ENCODE measurements at places on chromosomes 2 and 18.

DNA sequence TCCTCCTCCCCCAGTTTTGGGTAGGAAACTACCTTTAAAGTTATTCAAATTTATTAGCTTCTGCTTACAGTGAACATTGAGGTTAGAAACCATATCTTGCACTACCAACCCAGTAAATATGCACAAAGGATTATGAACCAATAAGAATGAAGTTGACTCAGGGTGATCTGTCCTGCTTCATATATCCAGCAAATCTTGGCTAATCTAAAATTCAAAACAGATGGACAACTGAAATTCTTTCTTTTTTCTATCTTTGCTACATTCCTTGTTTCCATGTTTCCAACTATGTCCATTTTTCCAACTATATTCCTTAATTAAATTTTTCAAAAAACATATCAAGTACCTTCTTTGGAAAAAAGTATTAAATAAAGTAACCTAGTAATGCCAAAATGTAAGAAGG is 149.3 kb downstream of the FAM124B start:
- DNase-seq, result no peak

GRCh38 chr2:205020673-205021072 is 475.4 kb downstream of the PARD3B start:
- no peak for DNase-seq

DNA sequence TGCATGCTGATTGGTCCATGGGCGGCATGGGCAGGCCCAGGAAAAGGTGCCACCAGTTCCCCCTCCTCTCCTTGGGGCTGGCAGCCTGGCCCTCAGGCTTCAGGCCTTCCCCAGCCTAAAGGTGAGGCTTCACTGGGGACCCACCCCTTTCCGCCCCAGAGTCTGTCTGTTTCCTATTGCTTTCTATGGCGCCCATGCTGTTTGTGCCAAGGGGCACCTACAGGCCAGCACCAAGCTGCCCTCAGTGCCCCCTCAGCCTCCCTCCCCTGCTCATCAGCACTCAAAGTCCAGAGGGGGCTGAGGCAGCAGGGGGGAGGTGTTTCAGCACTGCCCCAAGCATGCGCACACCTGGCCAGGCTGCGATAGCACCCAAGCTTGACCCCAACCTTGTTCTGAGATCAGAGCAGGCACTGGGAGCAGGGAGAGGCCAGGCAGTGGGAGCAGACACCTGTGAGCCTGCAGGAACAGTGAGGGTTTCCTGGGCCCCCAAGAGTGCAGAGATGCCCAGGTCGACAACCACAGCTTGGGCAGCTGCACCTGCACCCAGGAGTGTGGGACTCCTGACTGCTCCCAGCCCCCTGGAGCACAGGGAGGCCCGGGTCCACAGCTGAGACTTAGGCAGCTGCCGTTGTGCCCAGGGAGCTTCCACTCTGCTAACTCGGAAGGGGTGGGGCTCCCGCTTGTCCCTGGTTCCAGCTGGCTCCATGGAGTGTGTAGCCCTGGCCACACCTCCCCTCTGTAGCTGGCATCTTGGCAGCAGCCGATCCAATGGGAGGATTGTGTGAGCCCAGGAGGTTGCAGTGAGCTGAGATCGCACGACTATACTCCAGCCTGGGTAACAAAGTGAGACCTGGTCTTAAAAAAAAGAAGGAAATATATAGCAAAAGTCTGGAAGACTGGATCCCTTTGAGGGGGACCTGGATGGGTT is 69.1 kb downstream of the NCAPH start:
- DNase-seq, result peak; percentile 52

DNA sequence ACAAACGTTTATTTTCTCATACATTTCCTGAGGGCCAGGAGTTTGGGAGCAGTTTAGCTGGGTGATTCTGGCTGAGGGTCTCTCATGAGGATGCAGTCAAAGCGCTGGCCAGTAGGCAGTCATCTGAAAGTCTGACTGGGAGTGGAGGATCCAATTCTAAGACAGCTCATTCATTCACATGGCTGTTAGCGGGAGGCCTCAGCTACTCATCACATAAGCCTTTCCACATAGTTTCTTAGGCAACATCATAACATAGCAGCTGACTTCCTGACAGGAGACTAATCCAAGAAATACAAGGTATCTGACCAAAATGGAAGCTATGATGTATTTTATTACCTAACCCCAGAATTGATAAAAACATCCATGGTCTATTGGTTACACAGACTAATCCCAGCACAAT is 2.9 kb upstream of the MRPL44 start:
- DNase-seq, result no peak

GRCh38 chr18:35377875-35378573 is 887 bp upstream of the ZNF396 start:
- DNase-seq, result no peak

- DNase-seq, result no peak
Measured at GRCh38 chr2:172462373-172462848, 35.0 kb downstream of the ITGA6 start.

DNA sequence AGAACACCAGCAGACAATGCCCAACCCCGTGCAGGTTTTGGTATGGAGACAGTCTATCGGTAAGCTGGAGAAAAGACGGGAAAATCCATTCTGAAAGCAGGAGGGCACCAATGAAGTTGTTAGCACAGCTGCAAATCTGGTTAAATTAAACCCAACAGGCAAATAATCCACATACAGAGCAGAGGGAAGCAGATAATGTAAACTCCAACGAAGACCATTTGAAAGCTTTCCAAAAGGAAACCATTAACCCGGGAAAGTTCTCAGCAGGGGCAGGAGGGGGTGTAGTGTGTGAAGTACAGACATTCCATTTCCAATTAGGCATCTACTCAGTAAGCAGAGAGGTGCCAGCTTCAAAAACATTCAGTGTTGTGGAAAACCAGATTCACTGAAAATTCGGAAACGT is 10.3 kb downstream of the EDAR start:
- DNase-seq, result no peak

GRCh38 chr18:5582849-5583681 is 39.3 kb upstream of the EPB41L3 start:
- DNase-seq, result no peak

DNA sequence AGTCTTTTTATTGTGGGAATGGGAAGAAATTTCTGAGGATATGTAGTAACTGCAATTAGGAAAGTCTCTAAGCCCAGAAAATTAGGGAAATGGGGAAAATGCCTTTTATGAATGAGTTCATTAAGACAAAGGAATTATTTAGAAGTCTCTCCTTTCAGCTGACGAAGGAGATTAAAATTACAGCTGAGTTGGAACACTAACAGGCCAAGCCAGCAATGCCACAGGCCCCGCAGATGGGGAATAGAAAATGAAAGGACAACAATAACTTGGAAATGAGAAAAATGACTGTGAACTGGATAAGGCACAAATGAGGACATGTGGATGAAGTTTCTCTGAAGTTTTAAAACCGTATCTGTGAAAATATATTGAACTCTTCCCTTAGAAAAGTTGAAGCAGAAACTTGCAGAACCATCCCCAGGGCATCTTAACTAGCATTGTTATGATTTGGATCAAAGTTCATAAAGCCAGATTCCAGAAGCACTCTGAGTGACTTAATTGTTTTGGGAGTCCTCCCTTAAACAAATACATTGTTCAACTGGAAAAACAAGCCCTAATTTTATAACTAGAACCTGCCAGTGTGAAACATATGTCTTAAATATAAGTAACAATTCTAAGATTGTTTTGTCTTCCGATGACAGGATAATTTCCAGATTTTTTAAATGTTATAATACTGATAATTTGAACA is 51.3 kb downstream of the C2orf76 start:
- no peak for DNase-seq

GRCh38 chr18:5546660-5547059 is 2.9 kb upstream of the EPB41L3 start:
- peak; percentile 51 for DNase-seq

DNA sequence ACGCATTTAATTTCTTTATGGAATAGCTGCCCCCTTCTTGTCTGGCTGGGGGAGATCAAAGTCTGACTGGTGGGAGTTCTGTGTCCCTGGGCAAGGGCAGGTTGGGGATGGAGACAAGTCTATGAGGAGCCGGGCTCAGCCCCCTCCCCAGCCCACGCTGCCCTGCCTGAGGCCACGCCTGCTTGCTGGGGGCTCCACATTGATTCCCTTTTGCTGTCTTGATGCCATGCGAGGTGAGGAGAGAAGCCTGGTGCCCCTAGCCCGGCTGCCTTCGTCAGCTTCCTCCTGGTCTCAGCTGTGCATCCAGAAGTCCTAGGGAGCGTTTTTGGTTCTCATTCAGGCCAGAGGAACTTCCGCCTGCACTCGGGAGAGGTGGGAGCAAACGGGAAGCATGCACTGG is 247.9 kb downstream of the NDUFA10 start:
- DNase-seq, result no peak

DNA sequence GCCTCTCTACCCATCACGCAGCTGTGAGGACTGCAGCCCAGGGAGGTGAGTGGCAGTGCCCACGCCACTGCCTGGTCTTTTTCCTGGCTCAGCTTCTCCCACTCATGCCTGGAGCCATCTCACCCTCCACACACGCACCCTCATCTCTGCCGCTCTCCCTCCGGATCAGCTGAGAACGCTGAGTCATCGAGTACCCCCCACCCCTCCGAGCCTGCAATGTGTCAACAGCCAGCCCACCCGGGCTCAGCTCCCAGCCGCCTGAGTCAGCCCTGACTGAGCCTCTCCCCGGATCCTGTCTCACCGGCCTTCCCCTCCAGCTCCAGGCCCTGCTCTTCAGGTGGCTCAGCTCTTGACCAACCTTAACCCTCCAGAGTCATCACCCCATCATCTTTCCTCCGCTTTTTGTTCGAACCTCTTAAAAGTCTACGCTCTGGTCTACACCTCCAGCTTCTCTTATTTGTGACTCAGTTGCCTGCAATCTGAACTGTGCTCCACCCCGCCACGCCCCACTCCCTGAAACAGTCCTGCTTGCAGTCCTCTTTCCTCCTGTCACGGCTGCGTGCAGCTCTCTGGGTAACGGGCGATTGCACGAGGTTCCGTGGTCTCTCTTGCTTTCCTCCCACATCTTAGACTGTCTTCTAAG is 94.4 kb upstream of the ASAP2 start:
- DNase-seq, result no peak

- no peak for DNase-seq
Measured at GRCh38 chr18:79680100-79680879, 687 bp downstream of the CTDP1 start.

GRCh38 chr2:220053919-220054318 is 426.5 kb downstream of the SLC4A3 start:
- DNase-seq, result no peak

DNA sequence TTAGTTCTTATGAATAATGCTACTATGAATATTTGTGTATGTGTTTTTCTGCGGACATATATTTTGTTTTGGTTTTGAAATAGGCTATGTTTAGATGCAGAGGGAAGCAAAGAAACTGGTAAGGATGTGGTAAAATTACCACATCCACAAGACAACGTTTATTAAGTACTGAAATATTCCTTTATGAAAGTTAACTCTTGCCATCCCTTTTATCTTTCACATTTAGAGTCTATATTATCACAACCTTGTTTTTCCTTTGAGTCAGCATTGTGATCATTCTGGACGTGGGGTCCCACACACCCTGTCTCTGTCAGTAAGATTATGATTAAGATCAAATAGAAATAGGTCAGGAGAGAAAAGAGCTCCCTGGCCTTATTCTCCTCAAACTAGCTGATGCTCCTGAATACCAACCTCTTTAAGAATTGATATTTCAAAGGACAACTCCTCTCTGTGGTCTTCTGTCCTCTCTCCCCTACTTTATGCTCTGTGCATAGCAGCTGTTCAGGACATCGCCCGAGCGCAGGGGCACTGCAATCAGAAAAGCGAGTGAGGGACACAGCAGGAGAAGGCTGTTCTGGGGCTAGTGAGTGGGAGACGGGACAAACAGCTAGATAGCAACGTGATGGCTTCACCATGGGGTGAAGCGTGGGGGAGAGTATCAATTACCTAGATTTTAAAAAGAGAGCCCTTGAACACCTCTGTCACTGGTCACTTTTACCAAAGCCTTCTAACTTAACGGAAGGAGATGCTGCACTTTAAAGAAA is 12.2 kb downstream of the METAP1D start:
- no peak for DNase-seq

- DNase-seq, result no peak
Measured at GRCh38 chr2:216499641-216500218, 1.1 kb downstream of the RPL37A start.

- DNase-seq, result no peak
Measured at GRCh38 chr2:40113997-40114396, 334.9 kb upstream of the THUMPD2 start.

DNA sequence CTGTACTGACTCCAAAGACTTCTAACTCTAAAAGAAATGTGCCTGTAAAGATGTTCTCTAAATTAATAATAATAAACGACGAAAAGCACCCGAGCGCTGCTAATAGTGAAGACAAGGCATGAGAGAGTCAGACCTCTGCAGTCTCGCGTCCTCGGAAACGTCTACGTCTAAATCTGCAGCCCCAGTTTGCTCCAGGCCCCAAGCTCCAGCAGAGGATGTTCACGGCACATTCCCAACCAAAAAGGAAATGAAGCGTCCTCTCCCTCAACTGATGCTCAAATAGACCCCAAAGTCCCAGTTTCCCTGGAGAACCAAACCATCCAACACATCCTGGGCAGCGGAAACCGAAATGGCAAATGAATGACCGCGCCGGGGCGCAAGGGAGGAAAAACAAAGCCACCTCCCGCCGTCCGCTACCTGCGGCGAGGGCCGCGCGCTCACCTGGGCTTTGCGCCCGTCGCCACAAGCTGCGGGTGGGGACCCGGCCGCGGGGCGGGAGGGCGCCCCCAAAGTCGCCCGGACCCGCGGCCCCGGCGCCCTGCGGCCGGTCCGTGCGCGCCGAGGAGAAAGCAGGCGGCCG is 47.1 kb upstream of the CCDC150 start:
- peak; percentile 53 for DNase-seq

GRCh38 chr2:120637847-120638246 is 97.8 kb upstream of the GLI2 start:
- no peak for DNase-seq

DNA sequence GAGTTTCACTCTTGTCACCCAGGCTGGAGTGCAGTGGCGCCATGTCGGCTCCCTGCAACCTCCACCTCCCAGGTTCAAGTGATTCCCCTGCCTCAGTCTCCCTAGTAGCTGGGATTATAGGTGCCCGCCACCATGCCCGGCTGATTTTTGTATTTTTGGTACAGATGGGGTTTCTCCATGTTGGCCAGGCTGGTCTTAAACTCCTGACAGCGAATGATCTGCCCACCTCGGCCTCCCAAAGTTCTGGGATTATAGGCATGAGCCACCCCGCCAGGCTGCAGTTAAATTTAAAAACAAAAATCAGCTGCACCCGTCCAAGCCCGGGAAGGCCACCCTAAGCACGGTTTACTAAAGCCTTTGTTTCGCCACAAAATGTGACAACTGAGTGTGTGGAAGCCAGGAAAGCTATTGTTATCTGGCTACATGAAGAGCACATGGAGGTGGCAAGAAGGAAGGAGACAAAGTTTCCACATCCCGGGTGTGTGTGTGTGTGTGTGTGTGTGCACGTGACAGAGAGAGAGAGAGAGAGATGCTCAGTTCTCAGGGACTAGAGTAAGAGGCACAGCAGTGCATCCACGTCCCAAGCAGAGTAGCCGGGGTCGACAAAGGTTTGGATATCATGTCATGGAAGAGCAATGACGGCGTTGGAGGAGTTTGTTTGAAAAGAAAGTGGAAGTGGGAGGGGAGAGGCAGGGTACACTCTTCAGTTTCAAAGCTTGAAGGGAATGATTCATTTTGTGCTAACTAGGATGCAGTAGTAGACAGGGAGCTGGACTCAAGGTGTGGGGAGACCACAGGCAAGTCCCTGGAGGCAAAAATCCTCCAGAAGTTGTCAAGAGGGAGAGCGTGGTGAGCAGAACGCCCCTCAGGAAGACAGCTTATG is 20.1 kb downstream of the INPP5D start:
- no peak for DNase-seq

All from left lung (tissue), 14 donors.